ENCODE measurements at places on chromosomes 5 and 9.

- DNase-seq = no peak
Observed at GRCh38 chr9:121187636-121188305, 13.9 kb downstream of the RAB14 start.

DNA sequence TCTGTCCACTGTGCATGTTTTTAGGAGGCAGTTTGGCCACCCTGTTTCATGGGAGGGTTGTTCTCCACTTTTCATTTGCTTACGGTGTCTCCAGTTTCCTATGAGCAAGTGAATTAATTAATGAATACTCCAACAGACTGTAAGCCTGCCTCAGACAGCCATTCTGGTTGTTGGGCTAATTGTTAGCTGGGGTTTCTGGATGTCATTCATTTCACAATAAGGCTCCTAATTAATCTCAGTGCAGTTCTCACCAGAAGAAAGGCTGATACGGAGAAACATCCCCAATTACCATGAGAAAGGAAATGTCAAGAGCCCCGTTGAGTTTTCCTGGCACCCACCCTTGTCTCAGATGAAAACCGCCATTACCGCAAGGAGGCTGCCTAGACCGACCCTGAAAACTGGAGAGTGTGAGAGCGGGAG, 75.8 kb downstream of the MAP1B start:
- DNase-seq = no peak

DNA sequence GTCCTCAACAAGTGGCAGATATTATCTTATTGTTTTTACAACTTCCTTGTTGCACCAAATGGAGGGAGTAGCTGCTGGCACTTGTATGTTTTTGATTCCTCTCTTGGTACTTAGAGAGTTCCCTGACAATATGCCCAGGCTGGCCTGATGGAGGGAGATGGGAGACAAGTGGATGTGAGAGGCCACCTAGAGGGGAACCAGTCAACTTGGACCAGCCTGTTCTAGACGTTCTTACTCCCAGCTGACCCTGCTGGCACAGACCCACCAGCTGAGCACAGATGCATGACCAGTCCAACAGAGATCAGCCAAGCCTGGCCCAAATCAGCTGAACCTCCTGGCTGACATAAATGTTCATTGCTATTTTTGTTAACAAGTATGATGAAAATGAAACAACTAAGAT, 60.9 kb upstream of the GDNF start:
- no peak for DNase-seq

DNA sequence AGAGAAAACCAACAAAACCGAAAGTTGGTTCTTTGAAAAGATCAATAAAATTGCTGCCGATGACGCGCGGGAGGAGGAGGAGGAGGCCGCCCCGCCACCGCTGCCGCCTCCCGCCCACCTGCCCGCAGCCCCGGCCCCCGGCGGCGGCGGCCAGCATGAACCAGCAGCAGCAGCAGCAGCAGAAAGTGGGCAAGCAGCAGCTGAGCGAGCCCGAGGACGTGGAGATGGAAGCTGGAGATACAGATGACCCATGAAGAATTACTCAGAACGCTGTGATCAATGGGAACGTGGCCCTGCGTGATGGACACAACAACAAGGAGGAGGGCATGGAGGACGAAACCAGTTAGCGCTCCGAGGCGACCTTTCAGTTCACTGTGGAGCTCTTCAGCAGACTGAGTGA, 53.9 kb upstream of the EFNA5 start:
- no peak for DNase-seq

Data from stimulated activated CD4-positive, alpha-beta T cell treated with anti-CD3 and anti-CD28 coated beads, Interleukin-2, amount 100 ng/mL, for 4 hours (primary cell).